Omental fat pad (tissue), 4 donors: ENCODE measurements at places on chromosomes 5 and 9. TPM values are rescaled to one million over a fixed set of nuclear protein-coding genes. Genes with fewer than 3 reads are reported as not detected.

DNA sequence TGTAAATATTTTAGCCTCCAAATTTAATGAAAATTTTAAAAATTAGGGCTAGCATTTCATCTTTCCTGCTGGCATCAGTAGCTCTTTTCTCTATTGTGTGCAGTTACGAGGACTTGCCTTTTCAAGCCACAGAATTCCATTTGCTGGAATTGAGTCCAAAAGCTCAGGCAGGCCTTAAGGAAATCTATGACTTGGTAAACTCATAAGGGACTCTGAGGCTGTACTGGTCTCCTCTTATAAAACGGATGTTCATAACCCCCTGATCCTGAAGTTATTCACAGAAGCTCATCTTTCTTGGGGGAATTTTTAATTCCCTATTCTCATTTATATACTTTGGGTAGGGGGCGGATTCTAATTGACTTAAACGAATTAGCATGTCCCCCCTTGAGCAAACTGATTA lies 23.4 kb downstream of the ANKRA2 start:
- DNase-seq = no peak

GRCh38 chr5:56323505-56323904 lies 90.4 kb upstream of the ANKRD55 start:
- no peak for DNase-seq

GRCh38 chr5:91182763-91183162 lies 200.4 kb downstream of the ARRDC3 start:
- DNase-seq = no peak

DNA sequence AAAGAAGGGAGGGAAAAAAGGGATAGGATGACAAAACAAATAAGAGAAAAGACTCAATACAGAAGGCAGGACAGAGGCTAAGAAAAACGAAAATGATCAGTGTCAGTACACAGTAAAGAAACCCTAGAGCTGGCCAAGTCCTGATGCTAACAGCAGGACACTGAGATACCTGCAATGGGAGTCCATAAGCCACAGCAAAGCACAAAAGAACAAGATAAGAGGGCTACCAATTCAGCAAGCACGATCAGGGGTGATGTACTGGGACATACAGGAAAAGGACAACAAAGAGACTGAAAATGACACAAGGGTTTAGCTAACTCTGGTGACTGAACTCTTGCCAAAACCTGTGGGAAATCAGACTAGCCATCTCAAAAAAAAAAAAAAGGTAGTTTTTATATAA lies 1072.6 kb upstream of the COX7C start:
- DNase-seq = no peak

GRCh38 chr9:126295936-126296600 lies 30.6 kb upstream of the MVB12B start:
- DNase-seq = no peak

The TRIM36 gene
- 0.79 TPM for total RNA-seq

DNA sequence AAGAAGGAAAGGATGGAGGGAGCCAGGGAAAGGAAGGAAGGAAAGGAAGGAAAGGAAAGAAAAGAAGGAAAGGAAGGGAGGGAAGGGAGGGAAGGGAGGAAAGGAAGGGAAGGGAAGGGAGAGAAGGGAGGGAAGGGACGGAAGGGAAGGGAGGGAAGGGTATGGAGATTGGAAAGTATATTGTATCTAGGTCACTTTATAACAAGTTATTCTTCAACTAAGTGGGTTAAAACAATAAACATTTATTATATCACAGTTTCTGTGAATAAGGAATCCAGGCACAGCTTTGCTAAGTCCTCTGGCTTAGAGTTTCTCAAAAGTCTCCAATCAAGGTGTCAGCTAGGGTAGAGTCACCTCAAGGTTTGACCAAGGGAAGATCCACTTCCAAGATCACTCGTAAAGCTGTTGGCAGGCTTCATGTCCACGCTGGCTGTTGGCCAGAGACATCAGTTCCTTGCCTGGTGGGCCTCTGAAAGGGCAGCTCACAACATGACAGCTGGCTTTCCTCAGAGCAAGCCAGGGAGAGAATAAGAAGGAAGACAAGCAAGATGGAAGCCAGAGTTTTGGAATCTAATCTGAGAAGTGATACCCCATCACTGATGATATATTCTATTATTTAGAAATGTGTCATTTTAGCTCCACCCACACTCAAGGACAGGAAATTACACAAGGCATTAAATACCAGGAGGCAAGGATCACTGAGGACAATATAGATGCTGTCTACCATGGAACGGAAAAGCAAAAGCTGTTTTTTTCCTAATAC lies 105.1 kb downstream of the DEPDC1B start:
- no peak for DNase-seq
